ENCODE measurements at places on chromosomes 16 and 17. TPM values are rescaled to one million over a fixed set of nuclear protein-coding genes. Genes with fewer than 3 reads are reported as not detected.

- DNase-seq = no peak
Measured at GRCh38 chr16:23711785-23712184, 1.2 kb downstream of the ERN2 start.

GRCh38 chr17:71970312-71970711, 150.5 kb upstream of the SOX9 start:
- DNase-seq = no peak

GRCh38 chr16:54484700-54485099, 198.1 kb upstream of the IRX3 start:
- DNase-seq = no peak

- peak; percentile 36 for DNase-seq
Measured at GRCh38 chr16:57446531-57447185, 527 bp downstream of the CIAPIN1 start.

The KRT40 gene
- total RNA-seq = not detected

The ZP2 gene
- total RNA-seq = not detected

DNA sequence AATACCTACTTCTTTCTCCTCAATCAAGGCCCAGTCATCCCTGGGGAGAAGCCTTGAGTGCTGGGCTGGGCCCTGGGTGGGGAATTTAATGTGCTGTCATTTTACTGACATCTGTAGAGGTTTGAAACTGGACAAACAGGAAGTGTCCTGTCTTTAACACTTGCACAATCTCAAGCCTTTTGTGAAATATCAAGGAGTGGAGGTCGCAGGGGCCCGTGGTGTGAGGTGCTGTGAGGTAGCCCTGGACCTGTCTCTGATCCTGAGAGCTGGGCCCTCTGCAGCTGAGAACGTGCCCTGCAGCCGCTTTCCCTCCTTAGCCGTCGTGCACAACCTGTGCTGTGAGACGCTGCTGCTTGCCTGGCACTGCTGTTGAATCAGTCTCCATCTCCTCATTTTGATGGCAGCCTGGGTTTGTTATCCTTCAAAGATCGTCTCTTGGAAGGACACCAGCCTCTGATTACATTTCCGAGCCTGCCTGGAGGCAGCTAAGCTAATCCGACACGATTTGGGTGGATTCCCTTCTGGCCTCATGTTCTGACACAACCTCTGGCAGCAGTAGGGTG, 29.9 kb downstream of the SMARCE1 start:
- DNase-seq = no peak

The DCXR gene
- 219 TPM for total RNA-seq

DNA sequence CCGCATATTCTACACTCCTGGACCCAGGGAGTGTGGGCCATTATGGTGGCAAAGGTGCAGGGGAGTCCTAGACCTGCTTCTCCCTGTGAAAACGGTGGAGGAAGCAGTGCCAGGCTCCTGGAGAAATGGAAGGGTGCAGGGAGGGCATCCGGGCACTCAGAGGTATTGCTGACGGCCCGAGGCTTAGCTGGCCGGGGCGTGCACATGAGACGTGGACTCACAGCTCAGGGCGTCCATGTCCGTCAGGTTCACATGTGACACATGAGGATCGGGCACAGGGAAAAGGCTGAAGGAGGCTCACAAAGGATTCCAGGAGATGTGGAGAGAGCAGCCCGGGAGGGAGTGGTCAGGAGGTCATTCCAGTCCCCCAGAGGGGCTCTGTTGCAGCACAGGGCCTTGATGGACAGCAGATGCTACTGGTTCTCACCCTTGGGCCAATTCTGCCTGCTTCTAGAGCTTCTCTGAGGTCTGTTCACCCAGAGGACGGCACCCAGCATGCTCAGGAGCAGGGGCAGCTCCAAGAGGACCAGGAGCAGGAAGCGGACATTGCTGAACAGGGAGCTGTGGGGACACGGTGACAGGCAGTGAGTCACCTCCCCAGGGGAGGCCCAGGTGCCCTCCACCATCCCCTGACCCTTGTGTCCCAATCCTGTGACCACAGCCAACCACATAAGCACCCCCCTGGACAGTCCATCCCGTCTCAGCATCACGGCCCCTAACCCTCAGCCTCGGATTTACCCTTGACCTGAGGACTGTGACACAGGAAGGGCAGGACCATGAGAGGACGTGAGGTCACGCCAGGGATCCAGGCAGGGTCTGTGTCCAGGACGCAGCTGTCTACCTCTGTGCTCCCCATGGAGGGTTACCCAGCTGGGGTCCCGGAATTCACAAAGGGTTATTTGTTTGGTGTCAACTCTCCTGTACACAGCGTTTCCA, 4.5 kb downstream of the CD300C start:
- DNase-seq = no peak

- DNase-seq = no peak
Measured at GRCh38 chr17:70375813-70376770, 206.8 kb downstream of the KCNJ2 start.

The CORO1A gene
- total RNA-seq = 7.7 TPM

The TEKT3 gene
- total RNA-seq = 0.49 TPM

- no peak for DNase-seq
Measured at GRCh38 chr17:34201767-34202166, 53.3 kb upstream of the CCL2 start.

DNA sequence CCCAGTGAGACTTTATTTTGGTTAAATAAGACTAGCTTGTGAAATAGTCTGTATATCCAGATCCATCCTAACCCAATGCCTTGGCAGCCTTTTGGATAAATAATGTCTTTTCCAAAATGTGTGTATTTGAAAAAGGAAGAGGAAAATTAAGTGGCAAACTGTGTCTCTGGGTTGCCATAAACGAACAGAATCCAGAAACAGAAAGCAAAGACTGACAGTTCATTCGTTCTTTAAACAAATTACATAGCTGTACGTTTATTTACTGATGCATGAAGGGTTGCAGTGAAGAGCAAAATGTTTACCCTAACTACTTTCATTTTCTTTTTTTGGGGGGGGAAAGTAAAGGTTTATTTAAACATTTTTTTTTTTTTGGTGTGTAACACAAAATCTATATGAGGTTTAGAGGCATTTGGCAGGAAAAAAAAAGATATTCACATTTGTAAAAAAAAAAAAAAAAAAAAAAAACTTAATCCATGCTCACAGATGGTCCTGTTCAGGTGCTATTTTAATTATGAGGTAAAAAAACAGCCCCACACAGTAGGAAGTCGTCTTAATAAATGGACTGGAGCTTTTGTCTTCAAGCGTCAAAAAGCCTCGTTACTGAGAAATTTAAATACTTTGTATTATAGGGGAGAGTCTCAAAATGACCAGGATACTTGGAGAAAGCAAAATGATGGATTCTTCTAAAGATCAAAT, 245.9 kb downstream of the FTO start:
- DNase-seq = no peak

The DERL2 gene
- 32.5 TPM for total RNA-seq

The GRAPL gene
- total RNA-seq = 1.5 TPM

DNA sequence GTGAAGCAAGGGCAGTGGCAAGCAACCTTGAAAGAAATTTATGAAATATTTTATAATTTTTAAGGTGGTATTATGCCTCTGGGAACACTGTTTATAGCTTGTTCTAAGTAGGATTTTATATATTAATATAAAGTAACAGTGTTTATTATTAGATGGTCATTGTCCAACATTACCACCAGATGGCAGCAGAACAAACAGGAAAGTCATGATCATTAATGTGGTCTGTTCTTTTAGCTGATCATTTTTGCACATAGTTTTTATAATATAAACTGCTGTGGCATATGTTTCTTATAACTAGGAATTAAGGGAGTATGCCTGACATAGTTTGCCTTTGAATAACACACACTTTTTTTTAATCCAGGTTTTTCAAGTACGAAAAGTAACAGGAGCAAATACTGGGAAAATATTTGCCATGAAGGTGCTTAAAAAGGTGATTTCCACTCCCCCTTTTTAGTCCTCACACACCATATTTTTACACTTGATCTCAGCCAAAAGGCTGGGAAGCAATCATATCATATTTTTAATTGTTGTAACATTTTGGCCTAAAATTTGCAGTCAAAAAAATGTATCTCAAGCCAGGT, 21.4 kb downstream of the RPS6KB1 start:
- no peak for DNase-seq

GRCh38 chr17:67421869-67422273, 44.8 kb downstream of the PITPNC1 start:
- DNase-seq = no peak

DNA sequence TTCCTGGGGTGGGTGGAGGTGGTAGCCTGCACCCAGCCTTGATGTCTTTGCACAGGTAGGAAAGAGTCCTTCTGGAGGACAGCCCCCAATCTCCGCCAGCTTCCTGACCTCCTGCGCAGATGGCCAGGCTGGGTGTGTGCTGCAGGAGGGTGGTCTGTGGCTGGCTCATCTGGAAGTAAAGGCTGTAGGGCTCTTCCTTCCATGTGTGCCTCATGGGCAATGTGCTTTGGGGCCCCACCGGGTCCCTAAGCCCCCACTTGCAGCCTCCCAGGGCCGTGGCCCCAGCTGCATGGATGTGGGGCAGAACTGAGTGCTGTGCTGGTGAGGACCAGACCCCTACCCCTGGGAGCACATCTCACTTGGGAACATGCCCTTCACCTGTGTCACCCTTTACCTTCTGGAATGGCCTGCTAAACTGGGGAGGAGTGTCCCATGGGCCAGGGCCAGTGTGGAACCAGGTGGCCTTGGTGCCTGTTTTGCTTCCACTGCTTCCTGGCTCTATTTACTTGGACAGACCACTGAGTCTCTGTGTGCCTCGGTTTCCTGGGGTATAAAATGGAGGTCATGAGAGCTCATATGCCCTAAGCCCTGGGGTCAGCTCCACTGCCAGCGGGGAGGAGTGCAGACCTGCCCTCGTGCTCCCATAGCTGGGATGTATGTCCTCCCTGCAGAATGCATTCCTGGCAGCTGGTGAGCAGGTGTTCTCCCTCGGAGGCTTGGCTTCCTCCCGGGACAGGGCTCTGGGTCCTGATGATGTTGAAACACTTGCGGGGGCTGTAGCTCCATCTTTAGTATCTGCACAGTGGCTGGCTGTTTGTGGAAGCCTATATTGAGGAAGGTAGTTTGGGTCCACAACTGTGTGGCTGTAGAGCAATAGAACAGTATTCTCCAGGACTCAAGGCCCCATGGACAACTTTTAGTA, 18.0 kb downstream of the MPRIP start:
- DNase-seq = no peak

DNA sequence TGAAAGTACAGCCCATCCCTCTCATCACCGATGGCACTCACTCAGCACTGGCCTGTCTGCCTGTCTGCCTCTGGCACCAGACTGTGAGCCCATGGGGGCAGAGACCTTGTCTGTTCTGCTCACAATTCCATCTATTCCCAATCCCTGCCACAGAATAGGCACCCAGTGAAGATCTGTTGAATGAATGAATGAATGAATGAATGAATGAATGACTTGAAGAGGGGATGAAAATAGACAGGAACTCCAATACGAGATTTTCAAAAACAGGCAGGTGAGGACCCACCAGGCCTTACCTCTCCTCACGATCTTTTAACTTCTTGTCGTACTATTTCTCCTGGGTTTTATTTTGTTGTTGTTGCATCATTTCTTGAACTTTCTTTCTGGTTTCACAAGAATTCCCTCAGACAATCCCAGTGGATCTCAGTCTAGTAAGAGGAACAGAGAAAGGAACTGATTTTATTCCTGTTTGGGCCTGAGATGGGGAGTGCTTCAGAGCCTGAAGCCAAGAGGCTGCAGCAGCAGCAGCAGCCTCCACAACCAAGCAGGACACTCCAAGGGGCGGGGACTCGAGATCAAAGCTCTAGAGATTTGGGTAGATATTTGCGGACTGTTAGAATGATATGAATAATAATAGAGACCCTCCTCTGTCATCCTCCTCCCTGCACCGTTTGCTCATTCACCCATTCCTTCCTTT, 17.7 kb downstream of the KRT9 start:
- DNase-seq = no peak

The CDC6 gene
- 0.55 TPM for total RNA-seq

GRCh38 chr16:8655184-8655717, 19.2 kb upstream of the ABAT start:
- DNase-seq = no peak

- no peak for DNase-seq
Measured at GRCh38 chr16:84115919-84116719, 623 bp downstream of the MBTPS1 start.

DNA sequence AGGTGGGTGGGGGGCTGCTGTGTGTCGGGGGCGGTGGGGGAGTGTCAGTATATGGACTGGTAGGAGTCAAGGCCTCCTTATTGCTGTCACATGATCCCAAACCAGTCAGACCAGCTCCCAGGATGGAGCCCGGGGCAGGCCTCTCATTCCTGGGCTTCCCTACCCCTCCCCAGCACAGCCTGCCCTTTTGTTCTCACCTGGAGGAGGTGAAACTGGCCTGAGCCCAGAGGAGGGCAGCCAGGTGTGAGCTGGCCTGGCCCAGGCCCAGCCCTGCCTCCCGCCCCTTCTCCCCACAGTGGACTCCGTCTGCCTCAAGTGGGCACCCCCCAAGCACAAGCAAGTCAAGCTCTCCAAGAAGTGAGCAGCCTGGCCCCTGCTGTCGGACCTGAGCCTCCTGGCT, 4.6 kb downstream of the PRSS8 start:
- no peak for DNase-seq

The RFNG gene
- 21.1 TPM for total RNA-seq

The ALOX12B gene
- not detected for total RNA-seq

DNA sequence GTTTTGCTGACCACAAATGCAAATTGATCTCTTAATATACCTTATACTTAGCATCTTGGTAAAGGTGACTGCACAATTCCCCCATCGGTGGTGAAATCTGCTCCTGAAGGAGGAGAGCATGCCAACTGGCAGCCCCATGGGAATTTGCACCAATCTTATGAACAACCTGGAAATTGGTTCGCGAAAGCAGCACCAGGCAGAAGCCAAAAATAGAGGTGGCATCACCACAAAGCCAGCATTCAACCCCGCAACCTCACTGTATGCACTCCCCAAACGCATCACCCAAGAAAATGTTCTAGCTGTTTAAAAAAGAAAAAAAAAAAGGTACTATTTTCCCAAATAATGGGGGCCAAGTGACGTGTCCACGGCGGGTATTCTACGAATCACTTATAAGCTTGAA, 213.4 kb downstream of the ZFHX3 start:
- no peak for DNase-seq

- peak; percentile 88 for DNase-seq
Measured at GRCh38 chr16:84933774-84934631, 77.3 kb downstream of the ZDHHC7 start.

The CETP gene
- total RNA-seq = 0.16 TPM

The CRYBA1 gene
- not detected for total RNA-seq

DNA sequence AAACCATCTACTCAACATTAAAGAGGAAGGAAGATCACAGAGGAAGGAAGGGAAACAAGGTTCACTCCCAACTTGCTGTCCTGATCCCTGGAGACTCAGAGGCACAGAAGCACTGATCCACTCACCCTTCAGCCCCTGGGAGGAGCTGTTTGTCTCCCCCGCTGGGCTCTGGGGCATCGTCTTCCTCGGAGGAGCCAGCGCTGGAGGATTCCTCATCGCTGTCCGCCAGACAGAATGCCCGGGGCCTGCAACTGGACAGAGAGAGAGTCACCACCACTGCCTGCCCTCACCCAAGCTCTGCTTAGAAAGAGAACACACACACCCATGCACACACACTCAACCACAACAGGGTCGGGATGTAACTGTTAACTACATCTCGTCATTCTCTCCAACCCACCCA, 24.8 kb upstream of the ERN1 start:
- DNase-seq = no peak

The FAM20A gene
- total RNA-seq = 2.9 TPM
